Stomach (tissue), 19 donors: ENCODE measurements at places on chromosomes 2 and 18.

- H3K27ac ChIP-seq: peak overlapping the region; percentile 72
- peaks cover 48% of the 10 kb centered on the region for H3K36me3 ChIP-seq
- peaks cover 35% of the 10 kb centered on the region for H3K4me1 ChIP-seq
- no peaks in the 10 kb centered on the region for H3K27me3 ChIP-seq
- DNase-seq: peak; percentile 61
- H3K4me3 ChIP-seq: peak overlapping the region; percentile 8
Measured at GRCh38 chr2:9347411-9347881, 75.9 kb downstream of the ITGB1BP1 start.

GRCh38 chr2:236667526-236667925 lies 97.9 kb downstream of the ACKR3 start:
- no peak overlapping the region for H3K4me3 ChIP-seq
- H3K27me3 ChIP-seq: no peaks in the 10 kb centered on the region
- no peak overlapping the region for H3K27ac ChIP-seq
- no peaks in the 10 kb centered on the region for H3K4me1 ChIP-seq

- no peak overlapping the region for H3K27ac ChIP-seq
- no peak for DNase-seq
- peaks cover 21% of the 10 kb centered on the region for H3K27me3 ChIP-seq
- H3K4me3 ChIP-seq: no peak overlapping the region
- H3K36me3 ChIP-seq: no peaks in the 10 kb centered on the region
Measured at GRCh38 chr2:10860081-10860813, 47.7 kb upstream of the PDIA6 start.

DNA sequence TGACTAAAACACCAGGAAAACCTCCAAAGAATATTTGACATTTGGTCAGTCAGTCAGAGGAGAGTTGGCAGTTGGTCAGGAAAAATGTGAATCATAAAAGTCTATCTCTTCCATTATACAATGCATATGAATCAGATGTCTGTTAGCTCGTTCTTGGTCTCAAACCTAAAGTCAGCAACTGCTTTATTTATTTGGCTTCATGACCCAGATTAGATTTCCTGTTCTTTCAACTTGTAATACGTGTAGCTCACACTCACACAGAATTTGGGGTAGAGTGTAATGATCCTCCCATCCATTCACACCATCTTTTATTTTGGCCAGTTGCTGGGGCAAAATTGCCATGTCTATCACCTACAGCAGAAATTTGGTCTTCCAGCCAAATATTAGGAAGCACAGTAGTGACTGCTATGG lies 81.9 kb upstream of the COL5A2 start:
- H3K27me3 ChIP-seq: no peaks in the 10 kb centered on the region
- no peaks in the 10 kb centered on the region for H3K36me3 ChIP-seq
- H3K4me3 ChIP-seq: no peak overlapping the region
- no peaks in the 10 kb centered on the region for H3K4me1 ChIP-seq
- H3K27ac ChIP-seq: no peak overlapping the region

DNA sequence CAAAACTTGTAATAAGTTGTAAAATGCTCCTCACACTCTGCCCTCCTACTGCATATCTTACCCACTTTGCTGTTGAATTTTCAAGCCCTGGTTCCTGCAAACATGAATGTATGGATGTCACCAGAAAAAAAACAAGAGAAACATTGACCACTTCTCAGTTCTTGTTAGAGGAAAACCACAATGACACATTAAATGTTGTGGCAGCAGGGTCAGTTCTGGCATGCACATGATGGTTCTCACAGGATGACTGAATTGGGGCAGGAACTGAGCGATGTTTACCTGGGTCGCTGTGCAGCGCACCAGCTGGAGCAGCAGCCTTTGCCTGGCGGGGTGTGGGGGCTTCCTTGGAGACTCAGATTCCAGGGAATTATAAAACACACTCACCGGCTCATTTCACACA lies 14.0 kb upstream of the PRKCE start:
- H3K4me1 ChIP-seq: no peaks in the 10 kb centered on the region
- no peak for DNase-seq
- no peak overlapping the region for H3K4me3 ChIP-seq
- H3K27me3 ChIP-seq: peaks cover 9% of the 10 kb centered on the region
- no peaks in the 10 kb centered on the region for H3K36me3 ChIP-seq
- no peak overlapping the region for H3K27ac ChIP-seq

DNA sequence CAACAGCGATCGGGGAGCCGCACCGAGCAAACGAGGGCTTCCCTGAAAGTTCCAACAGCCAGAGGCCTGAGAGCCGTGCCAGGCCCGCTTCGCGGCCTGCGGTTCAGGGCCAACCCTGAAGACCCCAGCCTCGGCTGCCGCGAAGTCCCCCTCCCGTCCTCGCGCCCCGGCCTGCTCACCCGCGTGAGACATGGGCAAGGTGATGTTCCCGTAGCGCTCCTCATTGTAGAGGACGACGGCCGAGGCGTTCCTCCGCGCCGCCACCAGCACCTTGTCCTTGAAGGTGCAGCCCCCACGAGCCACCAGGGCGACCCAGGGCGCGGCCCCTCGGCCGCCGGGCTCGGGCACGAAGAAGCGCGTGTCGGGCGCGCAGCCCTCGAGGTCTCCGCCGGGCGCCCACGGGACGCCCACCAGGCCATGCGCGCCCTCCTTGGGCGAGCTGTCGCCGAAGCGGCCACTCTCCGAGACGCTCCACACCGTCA lies 510 bp downstream of the RNF149 start:
- H3K27ac ChIP-seq: peak overlapping the region; percentile 87
- H3K4me1 ChIP-seq: peaks cover 54% of the 10 kb centered on the region
- H3K27me3 ChIP-seq: no peaks in the 10 kb centered on the region
- peak overlapping the region; percentile 92 for H3K4me3 ChIP-seq
- no peaks in the 10 kb centered on the region for H3K36me3 ChIP-seq

DNA sequence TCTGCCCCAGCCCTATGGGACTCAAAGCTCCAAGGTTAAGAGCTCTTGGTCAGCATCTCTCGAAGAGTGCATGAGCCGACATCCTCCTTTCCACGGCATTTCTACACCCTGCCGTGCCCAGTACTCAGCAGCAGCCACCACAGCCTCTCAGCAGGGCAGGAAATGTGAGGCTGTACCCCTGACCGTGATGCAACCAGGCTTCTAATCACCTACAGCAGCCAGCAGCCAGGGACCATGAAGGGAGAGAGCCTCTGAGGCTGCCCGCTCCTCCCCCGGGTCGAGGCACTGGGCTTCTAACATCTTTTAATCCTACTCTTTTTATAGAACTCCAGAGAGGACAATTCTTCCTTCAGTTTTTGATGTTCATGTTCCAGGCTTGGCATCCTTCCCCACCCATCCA lies 6.5 kb downstream of the CYS1 start:
- H3K4me1 ChIP-seq: peaks cover 4% of the 10 kb centered on the region
- no peaks in the 10 kb centered on the region for H3K27me3 ChIP-seq
- H3K36me3 ChIP-seq: no peaks in the 10 kb centered on the region
- H3K4me3 ChIP-seq: no peak overlapping the region

DNA sequence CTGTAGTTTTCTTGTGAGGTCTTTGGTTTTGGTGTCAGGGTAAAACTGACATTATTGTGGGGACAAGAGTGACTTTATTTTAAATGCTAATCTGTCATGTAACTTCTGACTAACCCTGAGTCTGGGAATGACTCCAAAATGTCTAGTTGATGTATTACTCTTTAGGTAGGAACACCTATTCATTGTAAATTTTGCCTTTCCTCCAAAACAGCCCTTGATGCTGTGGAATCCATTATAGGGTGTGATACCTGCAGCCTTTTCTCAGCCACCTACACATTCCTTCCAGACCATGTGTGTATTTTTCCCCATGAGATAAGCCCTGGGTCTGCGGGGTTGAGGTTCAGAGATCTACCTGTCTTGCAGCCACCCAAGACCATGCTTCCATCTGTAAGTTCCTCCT lies 4.1 kb upstream of the PRR30 start:
- H3K27ac ChIP-seq: no peak overlapping the region
- H3K36me3 ChIP-seq: no peaks in the 10 kb centered on the region
- H3K4me3 ChIP-seq: no peak overlapping the region

DNA sequence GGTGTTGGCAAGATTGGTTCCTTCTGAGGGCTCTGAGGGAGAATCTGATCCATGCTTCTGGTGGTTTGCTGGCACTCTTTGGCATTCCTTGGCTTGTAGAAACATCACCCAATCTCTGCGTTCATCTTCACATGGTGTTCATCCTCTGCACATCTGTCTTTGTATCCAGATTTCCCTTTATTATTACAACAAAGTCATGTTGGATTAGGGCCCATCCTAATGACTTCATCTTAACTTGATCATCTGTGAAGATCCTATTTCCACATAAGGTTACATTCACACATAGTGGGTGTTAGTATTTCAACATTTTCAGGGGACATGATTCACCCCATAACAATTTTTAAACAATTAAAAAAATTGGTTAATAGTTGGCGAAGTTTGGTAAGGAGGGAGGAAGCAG lies 177.4 kb upstream of the CWC22 start:
- no peak overlapping the region for H3K4me3 ChIP-seq
- no peak overlapping the region for H3K27ac ChIP-seq
- no peaks in the 10 kb centered on the region for H3K36me3 ChIP-seq
- DNase-seq: no peak
- no peaks in the 10 kb centered on the region for H3K27me3 ChIP-seq

GRCh38 chr2:228731517-228731916 lies 539.6 kb downstream of the PID1 start:
- DNase-seq: no peak
- no peaks in the 10 kb centered on the region for H3K4me1 ChIP-seq
- no peaks in the 10 kb centered on the region for H3K36me3 ChIP-seq
- no peak overlapping the region for H3K27ac ChIP-seq
- no peak overlapping the region for H3K4me3 ChIP-seq

DNA sequence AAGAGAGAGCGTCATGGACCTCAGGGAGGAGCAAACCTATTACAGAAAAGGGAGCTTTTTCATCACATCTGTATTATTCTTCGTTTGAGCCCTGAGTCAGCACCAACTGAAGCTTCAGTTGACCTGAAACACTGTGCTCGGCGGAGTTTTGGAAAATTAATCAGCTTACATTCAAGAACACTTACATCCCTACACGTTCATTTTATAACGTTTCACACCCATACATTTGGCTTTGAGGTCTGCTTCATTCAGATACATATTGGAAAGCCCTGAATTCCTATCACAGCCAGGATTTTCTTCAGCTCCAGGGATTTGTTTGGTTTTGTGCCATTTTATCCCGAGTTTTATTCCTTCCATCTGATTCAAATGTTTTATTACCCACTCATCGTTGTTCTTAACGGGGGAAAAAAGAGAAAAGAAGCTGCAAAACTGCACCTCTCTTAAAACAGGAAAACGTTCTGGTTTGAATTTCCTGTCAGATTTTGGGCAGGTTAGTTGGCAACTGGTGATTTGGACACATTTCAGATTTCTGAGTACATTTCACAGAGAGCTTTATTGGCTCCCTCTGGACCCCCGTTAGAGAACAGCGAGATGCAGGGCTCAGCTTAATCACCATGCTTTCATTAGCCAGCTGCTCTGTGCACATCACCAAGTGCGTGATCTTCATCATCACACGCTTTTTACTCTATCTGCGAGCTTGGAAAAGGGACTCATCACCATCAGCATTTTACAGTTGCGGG lies 88.8 kb downstream of the CDC42EP3 start:
- peak overlapping the region; percentile 32 for H3K27ac ChIP-seq
- DNase-seq: no peak
- no peak overlapping the region for H3K4me3 ChIP-seq
- no peaks in the 10 kb centered on the region for H3K27me3 ChIP-seq

- no peak for DNase-seq
- no peak overlapping the region for H3K27ac ChIP-seq
- H3K4me1 ChIP-seq: no peaks in the 10 kb centered on the region
- H3K36me3 ChIP-seq: no peaks in the 10 kb centered on the region
- no peaks in the 10 kb centered on the region for H3K27me3 ChIP-seq
Measured at GRCh38 chr2:156753766-156754165, 317.6 kb downstream of the GPD2 start.

GRCh38 chr18:44502790-44503189 lies 177.9 kb upstream of the SETBP1 start:
- no peak overlapping the region for H3K4me3 ChIP-seq
- no peak for DNase-seq
- no peaks in the 10 kb centered on the region for H3K36me3 ChIP-seq
- H3K27ac ChIP-seq: no peak overlapping the region
- H3K4me1 ChIP-seq: no peaks in the 10 kb centered on the region
- H3K27me3 ChIP-seq: no peaks in the 10 kb centered on the region

- no peaks in the 10 kb centered on the region for H3K27me3 ChIP-seq
- DNase-seq: no peak
- no peaks in the 10 kb centered on the region for H3K36me3 ChIP-seq
Measured at GRCh38 chr2:53568469-53568868, 199.1 kb upstream of the CHAC2 start.

DNA sequence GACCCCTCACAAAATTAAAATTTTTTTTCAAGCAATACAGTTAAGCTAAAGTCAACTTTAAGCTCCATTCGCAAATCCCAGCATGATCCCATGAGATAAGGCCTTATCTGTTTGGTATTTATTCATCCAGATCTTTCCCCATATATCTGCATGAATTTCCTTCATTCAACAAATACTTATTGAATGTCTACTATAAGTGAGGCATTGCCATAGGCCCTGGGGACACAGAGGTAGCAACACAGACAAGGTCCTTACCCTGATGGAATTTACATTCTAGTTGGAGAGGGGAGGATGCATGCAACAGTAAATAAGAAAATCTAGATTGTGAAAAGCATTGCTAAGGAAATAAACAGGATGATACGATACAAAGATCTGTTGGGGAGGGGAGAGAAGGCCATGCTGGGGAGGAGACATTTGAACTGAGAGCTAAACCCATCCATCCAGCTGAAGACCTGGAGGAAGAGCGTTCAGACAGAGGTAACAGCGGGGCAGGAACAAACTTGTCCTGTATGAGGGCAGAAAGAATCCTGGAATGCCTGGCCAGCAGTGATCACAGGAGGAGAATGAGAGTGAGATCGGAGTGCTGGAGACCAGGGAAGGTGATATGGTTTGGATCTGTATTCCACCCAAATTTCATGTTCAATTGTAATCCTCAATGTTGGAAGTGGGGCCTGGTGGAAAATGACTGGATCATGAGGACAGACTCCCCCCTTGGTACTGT lies 71.6 kb downstream of the SDC1 start:
- H3K27ac ChIP-seq: no peak overlapping the region
- no peak for DNase-seq
- H3K36me3 ChIP-seq: no peaks in the 10 kb centered on the region
- no peaks in the 10 kb centered on the region for H3K27me3 ChIP-seq

DNA sequence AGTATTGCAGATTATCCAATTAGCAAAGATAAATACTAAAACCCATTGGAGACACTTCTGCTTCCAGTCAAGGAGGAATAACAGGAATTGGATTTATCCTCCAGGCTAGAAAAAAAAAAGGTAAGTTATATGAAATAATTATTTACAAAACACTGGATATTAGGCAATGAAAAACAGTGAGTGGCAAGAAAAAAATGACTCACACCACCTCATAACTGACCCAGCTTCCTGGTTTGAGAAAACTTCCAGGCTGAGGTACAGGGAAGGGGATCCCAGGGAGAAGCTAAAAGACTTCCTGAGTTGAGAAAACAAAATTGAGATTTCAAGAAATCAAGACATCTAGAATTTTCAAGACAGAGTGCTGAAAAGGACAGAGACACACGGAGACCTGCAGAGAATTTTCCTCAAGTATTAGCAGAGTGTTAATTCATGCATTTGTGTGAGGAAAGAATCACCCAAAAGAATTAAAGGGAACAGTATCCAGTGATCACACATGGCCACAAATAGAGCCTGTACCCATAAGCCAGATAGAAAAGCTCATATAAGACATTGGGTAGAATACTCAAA lies 17.4 kb downstream of the SRD5A2 start:
- no peak for DNase-seq
- H3K27ac ChIP-seq: no peak overlapping the region
- H3K4me3 ChIP-seq: no peak overlapping the region
- no peaks in the 10 kb centered on the region for H3K27me3 ChIP-seq
- no peaks in the 10 kb centered on the region for H3K4me1 ChIP-seq
